ENCODE measurements at places on chromosomes 4 and X.

- DNase-seq = no peak
Observed at GRCh38 chrX:110338935-110339334, 19.7 kb upstream of the RTL9 start.

- no peak for DNase-seq
Observed at GRCh38 chrX:133285341-133285740, 67.2 kb upstream of the TFDP3 start.

- no peak for DNase-seq
Observed at GRCh38 chrX:19791562-19791961, 95.8 kb downstream of the SH3KBP1 start.

- DNase-seq = no peak
Observed at GRCh38 chr4:7128234-7128633, 60.4 kb upstream of the GRPEL1 start.

- no peak for DNase-seq
Observed at GRCh38 chr4:68654946-68655721, 15.3 kb downstream of the UGT2B15 start.
